Purkinje cell (primary cell): ENCODE measurements at places on chromosomes 11 and 22. TPM values are rescaled to one million over a fixed set of nuclear protein-coding genes. Genes with fewer than 3 reads are reported as not detected.

LAYN gene
- not detected in 2 replicates for polyA plus RNA-seq

DCHS1 gene
- 0.12 and 0.34 TPM in 2 replicates for polyA plus RNA-seq

TECTA gene
- polyA plus RNA-seq, result 0.40 and 1.2 TPM in 2 replicates

OR52N4 gene
- polyA plus RNA-seq, result not detected in 2 replicates

CLMP gene
- polyA plus RNA-seq, result 103 and 147 TPM in 2 replicates

AQP11 gene
- polyA plus RNA-seq, result 10.9 and 14.2 TPM in 2 replicates

YPEL1 gene
- polyA plus RNA-seq, result 2.1 and 2.5 TPM in 2 replicates

OPCML gene
- 43.2 and 49.0 TPM in 2 replicates for polyA plus RNA-seq

MS4A6A gene
- not detected in 2 replicates for polyA plus RNA-seq

CHRM1 gene
- polyA plus RNA-seq, result 5.9 TPM in 1 of 2 replicates, not detected in the other

MS4A8 gene
- 1.8 TPM in 1 of 2 replicates, not detected in the other for polyA plus RNA-seq

OR10V1 gene
- not detected in 2 replicates for polyA plus RNA-seq

RFPL3 gene
- not detected in 2 replicates for polyA plus RNA-seq

TSGA10IP gene
- 0.73 TPM in 1 of 2 replicates, not detected in the other for polyA plus RNA-seq

NPTXR gene
- 6.8 and 9.8 TPM in 2 replicates for polyA plus RNA-seq

SLC1A2 gene
- 45.5 and 62.6 TPM in 2 replicates for polyA plus RNA-seq

KRTAP5-10 gene
- not detected in 2 replicates for polyA plus RNA-seq

PATE1 gene
- polyA plus RNA-seq, result not detected in 2 replicates

KCNJ11 gene
- 4.5 and 5.0 TPM in 2 replicates for polyA plus RNA-seq

CRYAB gene
- polyA plus RNA-seq, result 517 and 524 TPM in 2 replicates

PATE2 gene
- not detected in 2 replicates for polyA plus RNA-seq

MUC15 gene
- not detected in 2 replicates for polyA plus RNA-seq

OR52N1 gene
- polyA plus RNA-seq, result not detected in 2 replicates

SYT9 gene
- 0.28 TPM in 1 of 2 replicates, not detected in the other for polyA plus RNA-seq

MEI1 gene
- polyA plus RNA-seq, result 7.7 and 7.9 TPM in 2 replicates

OSBP2 gene
- polyA plus RNA-seq, result 9.6 and 13.5 TPM in 2 replicates

NXPE2 gene
- 0.30 TPM in 1 of 2 replicates, not detected in the other for polyA plus RNA-seq

DUSP8 gene
- polyA plus RNA-seq, result 0.60 and 0.62 TPM in 2 replicates

PKNOX2 gene
- polyA plus RNA-seq, result 0.36 and 2.1 TPM in 2 replicates

OR2D2 gene
- polyA plus RNA-seq, result not detected in 2 replicates

TEX12 gene
- 0.77 and 2.5 TPM in 2 replicates for polyA plus RNA-seq

ELF5 gene
- not detected in 2 replicates for polyA plus RNA-seq

JAML gene
- polyA plus RNA-seq, result not detected in 2 replicates

MRGPRF gene
- polyA plus RNA-seq, result not detected in 2 replicates

MS4A4E gene
- not detected in 2 replicates for polyA plus RNA-seq

ATP5MG gene
- 1,654 and 1,954 TPM in 2 replicates for polyA plus RNA-seq

SMTNL1 gene
- not detected in 2 replicates for polyA plus RNA-seq

OR52E8 gene
- polyA plus RNA-seq, result not detected in 2 replicates

CHKB gene
- 23.5 and 35.9 TPM in 2 replicates for polyA plus RNA-seq

MMP7 gene
- not detected in 2 replicates for polyA plus RNA-seq

SEPTIN3 gene
- 31.4 and 45.8 TPM in 2 replicates for polyA plus RNA-seq

CEP126 gene
- polyA plus RNA-seq, result 54.7 and 71.5 TPM in 2 replicates

ARHGAP42 gene
- polyA plus RNA-seq, result 2.0 and 3.8 TPM in 2 replicates

PEX26 gene
- 0.40 and 1.6 TPM in 2 replicates for polyA plus RNA-seq

NF2 gene
- polyA plus RNA-seq, result 5.0 TPM in 2 replicates

SCUBE1 gene
- polyA plus RNA-seq, result not detected in 2 replicates

KDM4E gene
- polyA plus RNA-seq, result not detected in 2 replicates

OR52I2 gene
- not detected in 2 replicates for polyA plus RNA-seq

PAAF1 gene
- 43.5 and 45.9 TPM in 2 replicates for polyA plus RNA-seq

OR8D4 gene
- polyA plus RNA-seq, result not detected in 2 replicates

SLC22A12 gene
- polyA plus RNA-seq, result not detected in 2 replicates

PGR gene
- polyA plus RNA-seq, result 0.04 TPM in 1 of 2 replicates, not detected in the other

EIF3F gene
- polyA plus RNA-seq, result 62.6 and 68.5 TPM in 2 replicates

RHOD gene
- polyA plus RNA-seq, result not detected in 2 replicates

SFI1 gene
- polyA plus RNA-seq, result 2.9 and 4.0 TPM in 2 replicates

GRM5 gene
- polyA plus RNA-seq, result 4.0 and 6.9 TPM in 2 replicates

SAA4 gene
- polyA plus RNA-seq, result not detected in 2 replicates

RAB39A gene
- 1.1 and 2.8 TPM in 2 replicates for polyA plus RNA-seq
